ENCODE measurements at places on chromosomes 6 and 20.
A peak's percentile ranks its signal among the peaks of the same experiment; 100 is the strongest.

DNA sequence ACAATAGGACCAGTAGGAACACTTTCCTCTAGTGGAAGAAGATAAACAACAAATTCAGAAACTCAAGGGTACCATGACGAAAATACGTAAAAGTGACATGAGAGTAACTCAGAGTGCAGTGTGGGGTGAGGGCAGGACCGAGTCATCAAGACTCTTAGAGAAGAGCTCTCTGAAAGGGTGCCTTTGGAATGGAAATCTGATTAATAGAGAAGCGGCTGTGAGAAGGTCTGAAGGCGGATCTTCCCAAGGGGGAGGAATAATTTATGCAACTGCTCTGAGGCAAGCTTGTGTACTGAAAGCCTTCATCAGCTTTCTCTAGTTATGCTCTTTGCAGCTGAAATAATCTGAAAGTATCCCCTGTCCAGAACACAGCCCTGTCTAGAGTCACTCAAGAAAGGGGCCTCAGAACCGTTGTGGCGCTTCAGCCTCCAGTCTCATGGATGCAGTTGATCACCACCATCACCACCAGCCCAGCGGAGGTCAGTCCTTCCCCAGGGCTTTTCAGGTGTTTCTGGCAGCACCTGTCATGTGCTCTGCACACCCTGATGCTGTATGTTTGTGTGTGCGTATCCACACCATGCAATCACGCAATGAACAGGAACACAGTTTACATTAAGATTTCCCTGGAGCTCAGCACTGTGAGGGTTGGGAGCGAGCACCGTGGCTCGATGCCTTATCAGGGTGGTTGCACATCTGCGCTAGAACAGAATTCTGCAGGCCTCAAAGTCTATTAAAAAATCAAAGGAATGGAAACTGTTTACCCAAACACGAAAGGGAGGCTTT lies 396.5 kb downstream of the SMOC2 start:
- no peak for DNase-seq

- peak; percentile 44 for DNase-seq
Observed at GRCh38 chr6:16731478-16732051, 29.7 kb downstream of the ATXN1 start.

DNA sequence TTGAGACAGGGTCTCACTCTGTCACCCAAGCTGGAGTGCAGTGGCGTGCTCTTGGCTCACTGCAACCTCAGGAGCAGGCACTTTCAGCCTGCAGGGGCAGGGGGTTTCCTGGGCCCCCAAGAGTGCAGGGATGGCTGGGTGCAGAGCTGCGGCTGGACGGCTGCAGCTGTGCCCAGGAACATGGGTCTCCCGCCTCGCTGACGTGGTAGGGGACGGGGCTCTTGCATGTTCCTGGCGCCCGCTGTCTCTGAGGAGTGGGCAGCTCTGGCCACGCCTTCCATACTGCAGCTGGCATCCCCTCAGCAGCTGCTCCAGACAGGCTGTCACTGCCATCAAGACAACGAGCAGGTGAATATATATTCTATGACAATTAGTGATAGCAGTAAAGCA lies 2.2 kb upstream of the DEK start:
- DNase-seq, result no peak

DNA sequence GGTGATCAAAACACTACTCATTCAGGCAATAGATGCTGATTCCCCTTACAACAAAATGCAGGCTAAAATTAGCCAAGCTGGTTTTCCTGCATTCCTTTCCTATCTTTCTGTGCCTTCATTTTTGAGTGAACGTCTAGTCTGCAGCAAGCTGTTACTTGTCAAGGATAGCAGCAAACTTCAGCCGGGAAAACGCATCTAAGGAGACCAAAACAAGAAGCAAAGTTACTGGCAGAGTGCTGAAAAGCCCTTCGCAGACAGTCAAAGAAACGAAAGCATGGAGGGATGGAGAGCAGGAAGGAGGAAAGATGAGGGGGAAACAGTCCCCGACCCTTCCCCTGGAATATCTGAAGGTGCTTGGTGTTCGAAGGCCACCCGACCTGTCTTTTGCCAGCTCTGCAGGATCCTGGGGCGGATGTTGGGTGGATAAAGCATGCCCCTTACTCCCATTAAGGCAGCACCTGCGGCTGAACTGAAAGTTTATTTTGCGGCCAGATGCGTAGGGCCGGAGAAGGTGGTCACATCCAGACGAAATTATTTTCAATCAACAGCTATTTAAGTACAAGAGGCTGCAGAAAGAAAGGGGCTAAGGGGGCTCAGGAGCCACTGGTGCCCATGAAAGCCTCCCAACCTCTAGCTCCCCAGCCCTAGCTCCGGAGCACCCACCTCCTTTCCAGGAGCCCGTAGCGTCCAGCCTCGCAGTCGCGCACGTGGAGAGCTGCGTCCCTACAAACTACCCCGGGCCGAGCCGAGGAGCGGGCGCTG lies 538 bp downstream of the FERMT1 start:
- DNase-seq, result no peak

DNA sequence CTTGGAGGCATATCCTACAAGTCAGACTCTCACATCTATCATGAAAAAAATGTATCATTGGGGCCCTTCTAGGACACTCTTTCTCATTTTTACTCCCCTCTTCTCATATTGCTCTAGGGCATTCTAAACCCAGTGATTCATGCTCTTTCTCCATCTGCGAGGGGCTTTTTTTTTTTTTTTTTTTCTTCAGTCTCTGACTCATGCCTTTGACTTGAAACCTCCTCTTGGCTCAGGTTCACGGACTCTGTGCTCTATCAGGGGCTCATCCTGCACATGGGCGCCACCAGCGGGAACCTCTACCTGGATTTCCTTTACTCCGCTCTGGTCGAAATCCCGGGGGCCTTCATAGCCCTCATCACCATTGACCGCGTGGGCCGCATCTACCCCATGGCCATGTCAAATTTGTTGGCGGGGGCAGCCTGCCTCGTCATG lies 17.8 kb downstream of the SLC22A1 start:
- DNase-seq, result no peak

All from CD8-positive, alpha-beta memory T cell (primary cell).